ENCODE measurements at places on chromosomes 12 and 14.

- DNase-seq, result no peak
These were observed 167.7 kb upstream of the PLXNC1 start for GRCh38 chr12:93980711-93981110.

DNA sequence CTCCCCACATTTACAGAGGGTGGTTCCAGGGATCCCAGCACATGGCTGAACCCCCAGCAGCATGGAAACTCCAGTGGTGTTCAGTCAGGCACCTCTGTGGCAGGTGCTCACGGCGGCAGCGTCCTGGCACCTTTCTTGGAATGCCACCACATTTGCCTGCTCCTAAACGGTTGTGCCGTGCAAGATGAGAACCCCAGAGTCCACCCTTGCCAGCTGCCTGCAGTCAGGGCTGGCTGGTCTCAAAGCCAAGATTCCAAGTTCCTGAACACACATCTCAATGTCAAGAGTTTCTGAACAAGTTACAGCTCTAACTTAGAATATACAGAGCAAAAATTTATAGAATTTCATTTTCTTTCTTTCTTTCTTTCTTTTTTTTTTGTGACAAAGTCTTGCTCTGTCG is 38.7 kb downstream of the DDX51 start:
- no peak for DNase-seq

DNA sequence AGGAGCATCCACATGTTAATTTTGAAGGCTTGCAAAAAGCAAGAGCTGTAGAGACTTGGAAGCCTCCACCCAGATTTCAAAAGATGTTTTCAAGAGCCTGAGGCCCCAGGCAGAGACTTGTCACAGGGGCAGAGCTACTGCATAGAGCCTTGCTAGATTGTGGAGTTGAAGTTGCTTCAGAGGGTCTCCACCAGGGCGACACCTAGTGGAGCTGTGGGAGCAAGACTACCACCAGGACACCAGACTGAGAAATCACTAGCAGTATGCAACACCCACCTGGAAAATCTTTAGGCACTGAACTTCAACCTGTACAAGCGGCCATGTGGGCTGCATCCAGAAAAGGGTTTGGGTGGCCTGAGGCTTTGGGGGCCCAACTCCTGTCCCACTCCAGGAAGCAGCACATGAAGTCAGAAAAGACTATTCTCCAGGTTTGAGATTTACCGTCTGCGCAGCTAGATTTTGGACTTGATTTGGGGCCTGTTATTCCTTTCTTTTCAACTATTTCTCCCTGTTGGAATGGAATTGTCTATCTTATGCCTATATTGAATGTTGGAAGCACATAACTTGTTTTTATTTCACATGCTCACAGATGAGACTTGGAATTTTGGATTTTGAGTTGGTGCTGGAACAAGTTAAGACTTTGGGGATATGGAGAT is 508.6 kb downstream of the FLRT2 start:
- DNase-seq, result no peak

- peak; percentile 17 for DNase-seq
These were observed 292.4 kb downstream of the DUSP6 start for GRCh38 chr12:89059721-89060541.

- peak; percentile 17 for DNase-seq
These were observed 210.8 kb upstream of the BTG1 start for GRCh38 chr12:92356425-92356824.

GRCh38 chr12:53602176-53602864 is 23.9 kb downstream of the ATF7 start:
- no peak for DNase-seq

- DNase-seq, result no peak
These were observed 163.0 kb upstream of the EEA1 start for GRCh38 chr12:93091886-93092648.

DNA sequence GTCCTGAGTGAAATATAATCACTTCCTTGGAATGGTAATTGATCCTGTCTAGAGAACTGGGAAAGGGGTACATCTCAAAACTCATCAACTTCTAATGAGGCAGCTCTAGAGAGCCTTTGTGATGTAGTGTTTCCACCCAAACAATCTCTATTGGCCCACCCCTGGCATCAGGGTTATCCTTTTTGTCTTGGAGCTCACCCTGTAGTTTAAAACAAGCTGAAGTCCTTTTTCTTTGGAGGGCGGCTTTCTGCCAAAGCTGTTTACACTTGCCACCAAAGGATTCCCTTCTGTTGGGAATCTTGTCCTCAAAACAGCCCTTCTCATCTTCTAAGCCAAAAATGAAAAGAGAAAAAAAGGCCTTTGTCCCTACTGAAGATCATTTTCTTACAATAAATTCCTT is 60.6 kb upstream of the GTF2A1 start:
- no peak for DNase-seq

DNA sequence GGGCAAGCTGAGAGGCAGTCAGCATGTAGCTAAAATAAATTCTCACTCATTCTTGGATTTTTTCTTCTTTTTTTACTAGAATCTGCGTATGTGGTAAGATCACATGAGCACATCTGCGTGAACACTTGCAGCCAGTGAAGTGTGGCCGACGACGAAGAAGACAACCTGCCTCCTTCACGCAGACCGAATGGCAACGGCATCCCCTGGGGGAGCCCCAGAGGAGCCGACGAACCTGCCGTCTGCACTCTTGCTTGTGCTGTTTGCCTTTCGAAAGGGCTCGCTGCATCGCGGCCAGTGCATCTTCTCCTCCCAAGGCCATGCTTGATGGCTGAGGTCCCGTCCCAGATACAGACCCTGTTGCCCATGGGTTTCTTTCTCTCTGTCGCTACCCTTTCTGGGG is 113.8 kb downstream of the KCNK10 start:
- DNase-seq, result no peak

GRCh38 chr14:105085766-105086165 is 20.5 kb upstream of the GPR132 start:
- no peak for DNase-seq

DNA sequence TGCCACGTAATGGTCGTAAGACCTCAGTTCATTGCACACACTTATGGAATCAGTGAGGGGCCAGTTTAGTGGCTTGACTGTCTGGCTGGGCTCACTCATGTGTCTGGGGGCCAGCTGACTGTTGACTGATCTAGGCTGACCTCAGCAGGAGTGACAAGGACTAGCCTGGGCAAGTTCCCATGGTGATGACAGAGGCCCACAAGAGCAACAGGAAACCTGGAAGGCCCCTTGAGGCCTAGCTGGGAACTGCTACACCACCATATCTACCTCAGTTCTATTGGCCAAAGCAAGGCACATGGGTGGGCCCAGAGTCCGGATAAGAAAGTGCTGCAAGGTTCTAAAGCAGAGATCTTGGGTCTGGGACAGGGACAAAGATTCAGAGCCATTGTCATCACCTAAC is 21.3 kb upstream of the RFLNA start:
- peak; percentile 30 for DNase-seq

DNA sequence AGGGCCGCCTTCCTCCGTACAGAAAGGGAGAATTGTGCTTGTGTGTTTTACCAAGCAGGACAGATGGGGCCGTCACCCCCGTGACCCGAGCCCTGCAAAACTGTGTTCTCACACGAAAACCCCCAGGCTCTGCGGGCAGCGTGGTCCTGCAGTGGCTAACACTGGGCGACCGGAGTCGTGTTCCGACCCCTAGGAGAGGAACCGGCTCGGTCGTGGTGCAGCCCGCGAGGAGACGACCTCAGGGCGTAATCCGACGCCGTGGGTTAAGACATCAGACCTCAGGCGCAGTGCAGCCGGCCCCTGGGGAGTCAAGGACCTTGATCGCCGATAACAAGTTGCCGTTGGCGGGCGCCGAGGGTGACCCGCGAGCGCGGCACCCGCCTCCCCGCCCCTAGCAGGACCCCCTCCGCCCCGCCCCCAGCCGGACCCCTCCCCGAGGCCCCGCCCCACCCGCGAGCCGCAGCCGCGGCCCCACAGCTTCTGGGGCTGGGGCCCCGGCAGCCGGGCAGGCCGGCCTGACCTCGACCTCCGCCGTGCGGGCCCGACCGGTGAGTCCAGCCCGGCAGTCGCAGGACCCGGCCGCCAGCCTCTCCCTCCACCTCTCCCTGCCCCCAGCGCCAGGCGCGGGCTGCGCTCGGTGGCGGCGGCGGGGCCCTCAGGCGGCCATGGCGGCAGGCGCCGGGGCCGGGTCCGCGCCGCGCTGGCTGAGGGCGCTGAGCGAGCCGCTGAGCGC is at the start of gene CHPT1:
CHPT1 (plus strand) TSS at position 444 of the 733 bp plus-strand sequence; CDS start at position 666, 222 bp downstream.
- DNase-seq, result peak; percentile 75

GRCh38 chr12:123891011-123891410 is 81.6 kb downstream of the CCDC92 start:
- DNase-seq, result no peak

DNA sequence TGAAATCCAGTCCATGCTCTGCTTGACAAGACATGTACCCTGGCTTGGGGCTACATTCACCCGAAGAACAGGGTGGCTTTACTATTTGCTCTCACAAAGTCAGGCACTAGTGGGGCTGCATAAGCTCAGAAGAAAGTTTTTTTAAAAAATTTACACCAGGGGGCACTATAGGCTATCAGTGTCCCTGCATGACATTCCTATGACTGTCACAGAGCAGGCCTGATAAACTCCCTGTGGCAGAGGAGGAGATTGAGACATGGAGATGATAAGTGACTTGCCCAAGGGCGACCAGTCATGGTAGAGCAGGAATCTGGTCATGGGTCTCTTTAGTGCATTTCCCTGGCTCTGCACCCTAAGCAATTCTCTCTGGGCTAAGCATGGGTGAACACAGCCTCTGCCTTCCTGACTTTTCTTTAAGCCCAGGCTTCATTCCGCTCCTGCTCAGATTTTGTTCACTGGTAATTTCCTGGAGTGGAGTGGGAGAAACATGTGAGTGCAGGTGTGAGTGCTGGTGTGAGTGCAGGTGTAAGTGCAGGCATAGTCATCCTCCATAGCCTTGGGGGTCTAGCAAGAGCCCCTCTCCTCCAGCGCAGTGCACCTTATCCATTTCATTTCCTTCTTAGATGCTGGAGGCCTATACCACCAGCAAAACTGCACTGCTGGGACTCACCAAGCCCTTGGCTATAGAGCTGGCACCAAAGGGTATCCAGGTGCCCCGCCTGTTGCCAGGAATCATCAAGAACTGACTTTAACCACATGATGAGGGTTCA is 91.6 kb downstream of the DHRS2 start:
- DNase-seq, result peak; percentile 34

- DNase-seq, result peak; percentile 32
These were observed 58.0 kb upstream of the DAAM1 start for GRCh38 chr14:59130462-59130861.

DNA sequence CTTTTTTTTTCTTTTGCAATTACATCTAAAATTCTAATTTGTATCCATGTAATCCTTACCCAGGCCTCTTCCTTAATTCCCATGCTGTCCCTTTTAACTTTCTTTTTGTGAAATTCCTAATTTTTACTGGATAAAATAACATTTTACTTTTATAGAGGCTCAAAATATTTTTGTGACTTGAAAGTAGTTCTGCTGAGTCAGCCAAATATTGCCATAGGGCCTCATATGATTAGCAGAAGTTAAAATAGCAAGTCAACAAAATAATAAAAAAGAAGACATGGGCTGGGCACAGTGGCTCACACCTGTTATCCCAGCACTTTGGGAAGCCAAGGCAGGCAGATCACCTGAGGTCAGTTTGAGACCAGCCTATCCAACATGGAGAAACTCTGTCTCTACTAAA is 2.0 kb downstream of the C3AR1 start:
- DNase-seq, result no peak

GRCh38 chr14:83826838-83827237 is 1703.1 kb upstream of the FLRT2 start:
- no peak for DNase-seq

DNA sequence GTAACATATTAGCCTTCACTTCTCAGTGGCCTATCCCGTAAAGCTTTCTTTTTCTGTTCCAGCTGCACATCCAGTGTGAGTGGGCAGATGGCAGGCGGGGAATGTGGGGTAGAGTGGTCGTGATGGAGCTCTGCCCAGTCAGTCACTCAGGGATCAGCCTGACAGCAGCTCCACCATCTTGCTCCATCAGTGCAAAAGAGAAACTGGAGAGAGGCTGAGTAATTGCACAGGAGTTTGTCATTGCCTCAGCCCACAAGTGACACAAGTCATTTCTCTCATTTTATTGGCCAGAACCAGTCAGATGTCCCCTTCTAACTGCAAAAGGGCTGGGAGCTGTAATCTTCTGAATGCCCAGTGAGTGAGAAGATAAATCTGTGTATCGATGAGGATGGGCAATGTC is 66.5 kb downstream of the ATP23 start:
- DNase-seq, result no peak

DNA sequence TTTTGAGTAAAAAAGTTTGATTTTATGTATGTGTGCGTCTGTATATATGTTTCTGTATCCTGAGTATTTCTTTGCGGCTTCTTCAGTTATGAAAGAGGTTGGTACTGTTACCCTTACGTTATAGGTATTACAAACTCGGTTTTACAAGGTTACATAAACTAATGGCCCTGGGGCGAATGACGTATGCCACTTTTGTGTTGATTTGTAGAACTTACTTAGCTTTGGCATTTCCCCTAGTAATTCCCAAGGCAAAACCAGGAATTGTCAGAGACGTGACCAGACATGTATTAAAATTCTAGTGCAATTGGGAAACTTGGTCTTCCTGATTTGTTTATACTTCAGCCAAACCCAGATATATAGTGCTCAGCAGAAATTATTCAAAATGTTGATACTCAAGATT is 93.3 kb downstream of the DUSP16 start:
- DNase-seq, result no peak

DNA sequence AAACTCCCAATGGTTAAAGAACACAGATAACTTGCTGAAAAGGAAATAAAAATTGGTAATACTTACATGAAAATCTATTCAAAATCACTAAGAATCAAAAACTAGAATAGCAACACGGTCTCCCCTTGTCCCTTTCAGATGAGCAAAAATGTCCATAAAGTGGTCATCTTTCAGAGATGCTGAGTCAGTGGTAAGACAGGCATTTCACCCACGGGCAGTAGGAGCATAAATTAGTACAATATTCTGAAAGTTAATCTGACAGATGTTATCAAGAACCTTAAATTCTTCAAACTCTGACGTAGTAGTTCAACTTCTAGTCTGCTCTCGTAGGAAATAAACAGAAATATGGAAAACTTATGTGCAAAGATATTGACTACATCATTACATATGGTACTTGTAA is 33.1 kb upstream of the GNPNAT1 start:
- no peak for DNase-seq

DNA sequence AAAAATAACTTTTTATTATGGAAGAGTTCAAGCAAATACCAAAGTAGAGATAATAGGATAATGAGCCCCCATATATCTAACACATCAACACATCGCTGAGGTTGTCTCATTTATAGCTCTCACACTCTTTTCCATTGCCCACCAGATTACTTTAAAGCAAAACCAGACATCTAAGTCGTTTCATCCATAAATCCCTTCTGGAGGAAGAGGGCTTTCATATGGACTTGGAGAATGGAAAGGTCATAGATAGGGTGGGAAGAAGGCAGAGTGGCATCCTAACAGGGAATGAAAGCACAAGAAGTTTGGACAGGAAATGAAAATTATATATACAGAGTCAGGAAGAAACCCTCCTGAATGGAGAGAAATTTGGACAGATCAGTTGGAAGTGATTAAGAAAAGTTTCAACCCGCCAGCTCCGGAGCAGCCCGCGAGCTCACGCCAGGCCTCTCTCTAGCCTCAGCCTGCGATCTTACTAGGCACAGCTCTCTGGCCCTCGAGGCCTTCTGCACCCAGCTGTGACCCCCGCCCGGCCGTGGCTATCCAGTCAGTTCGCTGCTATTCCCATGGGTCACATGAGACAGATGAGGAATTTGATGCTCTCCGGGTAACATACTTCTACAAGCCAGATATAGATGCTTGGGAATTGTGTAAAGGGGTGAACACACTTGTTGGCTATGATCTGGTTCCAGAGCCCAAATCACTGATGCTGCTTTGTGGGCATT is 48.4 kb upstream of the NID2 start:
- DNase-seq, result no peak

GRCh38 chr12:51393676-51394545 is 2.7 kb upstream of the GALNT6 start:
- DNase-seq, result no peak

- DNase-seq, result peak; percentile 46
These were observed 75.4 kb downstream of the BTG1 start for GRCh38 chr12:92070054-92070863.

Measured in lung (tissue), 17 donors.